HCT116 (cell line): ENCODE measurements at places on chromosomes 6 and 20.

DNA sequence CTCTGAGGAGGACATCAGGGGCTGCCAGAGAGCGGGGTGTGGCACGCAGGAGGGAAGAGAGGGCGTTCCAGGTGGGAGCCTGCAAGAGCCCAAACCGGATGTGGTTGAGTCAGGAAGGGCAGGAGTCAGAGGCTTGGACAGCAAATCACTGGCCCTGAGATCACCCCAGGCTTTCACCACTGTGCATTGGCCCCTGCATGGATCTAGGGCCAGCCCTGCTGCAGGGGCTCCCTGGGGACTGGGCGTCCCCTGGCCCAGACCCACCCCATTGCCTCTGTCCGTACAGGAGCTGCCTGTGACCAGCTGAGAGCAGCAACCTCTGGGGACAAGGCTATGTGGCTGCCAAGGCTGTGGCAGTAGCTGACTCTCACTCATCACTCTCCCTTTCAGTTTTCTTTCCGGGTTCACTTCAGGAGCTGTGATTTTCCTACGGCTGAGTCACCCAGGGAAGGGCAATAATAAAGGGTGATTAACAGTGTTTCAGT, 33.9 kb downstream of the KCNK17 start:
- DNase-seq, result peak; percentile 69

DNA sequence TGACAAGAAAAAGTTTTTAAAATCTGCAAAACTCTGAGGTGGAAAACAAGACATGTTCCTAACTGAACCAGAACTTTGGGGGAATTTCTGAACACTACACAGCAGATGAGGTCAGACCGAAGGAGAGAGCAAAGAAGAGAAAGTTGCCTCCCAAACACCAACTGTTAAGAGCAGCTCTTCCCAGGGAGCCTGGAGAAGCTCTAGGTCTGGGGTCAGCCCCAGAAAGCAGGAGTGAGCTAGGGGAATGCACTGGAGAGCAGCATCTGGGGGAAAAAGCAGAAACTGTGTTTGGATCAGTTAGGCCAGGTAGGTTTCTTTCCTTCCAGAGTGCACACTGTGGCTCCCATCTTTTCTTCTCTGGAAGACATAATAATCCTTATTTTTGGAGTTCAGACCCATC, 41.3 kb downstream of the FKBP5 start:
- no peak for DNase-seq

DNA sequence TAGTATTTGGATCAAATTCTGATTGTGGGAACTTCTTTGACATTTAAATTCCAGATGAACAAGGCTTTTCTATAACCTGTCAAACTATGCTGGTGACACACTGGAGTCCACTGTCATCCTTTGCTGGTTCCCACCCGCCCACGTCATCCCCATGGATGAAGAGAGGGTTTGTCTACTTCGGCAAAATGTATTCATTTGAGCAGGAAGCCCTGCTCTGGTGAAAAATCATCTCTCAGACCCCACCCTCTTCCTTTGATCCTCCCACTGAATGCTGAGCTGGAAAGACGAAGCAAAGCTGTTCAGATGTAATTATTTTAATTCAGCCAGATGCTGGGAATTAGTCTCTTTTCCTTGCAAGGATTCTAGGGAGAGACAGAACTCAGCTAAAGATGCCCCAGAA, 50.5 kb downstream of the CPNE5 start:
- DNase-seq, result no peak

DNA sequence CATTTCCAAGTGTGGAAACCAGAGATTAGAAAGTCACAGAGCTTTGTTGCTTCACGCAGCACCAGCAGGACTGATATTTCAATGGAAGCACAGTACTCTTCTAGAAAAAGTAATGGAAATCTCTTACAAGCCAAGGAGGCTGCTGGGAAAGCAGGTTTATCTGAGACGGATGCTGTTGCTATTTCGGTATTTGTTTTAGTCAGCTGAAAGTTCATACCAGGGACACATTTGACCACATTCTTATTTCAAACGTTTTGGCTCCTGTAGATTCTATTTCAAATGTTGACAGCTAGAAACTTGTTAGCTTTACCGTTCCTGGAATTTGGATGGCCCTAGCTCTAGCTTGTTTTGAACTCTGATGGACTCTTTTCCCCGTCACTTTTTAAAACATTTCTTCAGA, 3.7 kb upstream of the TMEM242 start:
- DNase-seq, result no peak

DNA sequence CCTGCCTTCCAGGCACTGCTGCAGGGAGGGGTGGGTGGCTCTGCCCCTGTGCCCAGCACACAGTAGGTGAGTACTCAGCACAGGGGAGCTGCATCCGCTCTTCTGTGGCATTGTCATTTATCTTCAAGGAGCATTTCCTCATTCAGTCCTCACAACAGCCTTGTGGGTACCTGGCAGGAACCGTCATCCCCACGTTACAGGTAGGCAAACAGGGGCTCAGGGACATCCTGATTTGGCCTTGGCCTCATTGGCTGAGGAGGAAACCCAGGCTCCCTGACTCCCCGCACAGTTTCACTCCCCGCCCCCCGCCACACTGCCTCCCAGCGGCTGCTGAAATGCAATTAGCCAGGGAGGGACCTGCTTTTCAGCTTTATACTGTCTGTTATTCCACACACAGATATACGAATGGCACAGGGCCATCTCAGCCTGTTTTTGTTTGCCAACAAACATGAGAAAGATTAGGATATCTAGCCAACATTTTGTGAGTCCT, 24.2 kb upstream of the PNPLA1 start:
- no peak for DNase-seq

- no peak for DNase-seq
Measured at GRCh38 chr6:156310701-156311100, 466.5 kb upstream of the ARID1B start.

GRCh38 chr20:3858689-3859088, 12.1 kb downstream of the MAVS start:
- no peak for DNase-seq

GRCh38 chr6:18281564-18281963, 17.2 kb upstream of the DEK start:
- DNase-seq, result no peak

DNA sequence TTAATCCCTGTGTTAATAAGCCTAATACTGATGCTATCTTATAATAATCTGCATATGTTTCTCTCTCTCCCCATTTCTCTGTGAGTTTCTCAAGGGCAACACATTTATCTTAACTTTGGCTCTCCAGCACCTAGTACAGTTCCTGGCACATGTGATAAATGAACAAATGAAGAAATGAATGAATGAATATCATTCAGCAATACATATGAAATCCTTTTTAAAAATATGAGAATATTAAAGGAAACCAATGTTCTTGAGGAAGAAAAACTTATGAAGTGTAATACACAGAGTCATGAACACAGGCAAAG, 55.9 kb downstream of the PIGU start:
- DNase-seq, result no peak

GRCh38 chr20:21238818-21239536, 64.2 kb upstream of the XRN2 start:
- no peak for DNase-seq

GRCh38 chr6:30845183-30845582, 39.1 kb upstream of the DDR1 start:
- no peak for DNase-seq

DNA sequence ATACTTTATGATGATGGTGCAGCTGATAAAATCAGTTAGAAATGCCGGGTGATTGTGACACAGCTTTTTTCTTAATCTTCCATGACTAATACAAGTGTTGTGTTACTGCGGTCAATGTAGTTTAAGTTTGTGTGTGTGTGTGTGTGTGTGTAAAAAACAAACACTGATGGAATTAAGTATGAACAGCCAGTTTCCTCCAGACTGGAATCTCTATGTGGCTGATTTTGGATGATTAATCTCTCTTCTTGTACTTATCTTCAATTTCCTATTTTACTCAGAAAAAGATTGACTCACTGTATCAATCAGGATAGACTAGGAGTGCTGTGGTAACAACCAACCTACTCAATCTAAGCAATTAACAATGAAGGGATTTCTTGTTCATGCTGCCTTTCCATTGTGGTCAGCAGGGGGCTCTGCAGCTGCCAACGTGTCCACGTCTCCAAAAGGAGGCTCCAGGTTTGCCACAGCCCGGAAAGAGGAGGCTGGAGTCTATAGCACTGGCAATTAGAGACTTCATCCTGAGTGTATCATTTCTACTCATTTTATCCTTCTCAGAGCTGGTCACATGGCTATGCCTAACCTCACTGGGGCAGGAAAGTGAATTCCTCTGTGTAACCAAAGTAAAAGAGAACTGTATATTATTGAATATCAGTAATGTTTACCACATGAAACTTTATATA, 107.7 kb downstream of the CD109 start:
- DNase-seq, result peak; percentile 32

DNA sequence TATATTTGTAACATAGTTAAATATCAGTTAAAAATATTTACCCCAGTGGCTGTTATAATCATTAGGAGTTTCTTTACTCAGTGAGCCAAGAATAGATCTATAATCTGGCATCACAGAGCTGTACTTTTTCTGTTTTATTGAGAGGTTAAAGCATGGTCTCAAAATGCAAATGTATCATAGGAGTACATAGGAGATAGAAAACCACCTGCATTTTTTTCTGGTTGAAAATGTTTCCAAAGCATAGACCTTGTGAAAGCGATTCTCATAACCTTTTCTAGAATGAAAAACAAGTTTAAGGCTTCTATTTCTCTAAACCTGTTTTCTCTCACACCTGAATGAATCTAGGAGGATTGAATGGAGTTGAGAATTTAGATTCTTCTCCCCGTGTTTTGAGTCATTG, 14.4 kb downstream of the KCNQ5 start:
- no peak for DNase-seq

- DNase-seq, result no peak
Measured at GRCh38 chr20:45828589-45828988, 1.5 kb upstream of the TNNC2 start.

GRCh38 chr6:116008470-116009243, 52.0 kb downstream of the FRK start:
- DNase-seq, result peak; percentile 6

DNA sequence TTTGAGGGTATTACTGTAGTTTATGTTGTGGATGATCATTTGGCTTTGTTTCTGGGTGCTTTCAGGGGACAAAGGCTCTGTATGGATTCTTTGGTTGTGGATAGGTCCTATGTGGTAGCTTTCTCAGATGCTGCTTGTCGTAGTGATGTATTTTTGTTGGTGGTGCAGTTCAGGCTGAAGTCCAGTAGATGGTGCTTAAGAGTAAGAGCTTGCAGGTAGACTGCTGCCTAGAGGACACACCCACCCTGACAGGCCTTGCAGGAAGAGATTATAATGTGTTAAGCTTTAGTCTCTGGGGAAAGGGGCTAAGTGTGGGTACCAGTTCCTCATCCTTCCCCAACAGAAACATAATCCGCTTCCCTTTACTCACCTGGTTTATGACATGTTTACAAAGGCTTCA, 62.6 kb upstream of the ADGRB3 start:
- DNase-seq, result no peak
